ENCODE measurements at places on chromosomes 7 and 10. TPM values are rescaled to one million over a fixed set of nuclear protein-coding genes. Genes with fewer than 3 reads are reported as not detected.

The SLC26A3 gene
- total RNA-seq, result not detected

- peak; percentile 42 for DNase-seq
These were observed 11.5 kb downstream of the KLF6 start for GRCh38 chr10:3773460-3774017.

DNA sequence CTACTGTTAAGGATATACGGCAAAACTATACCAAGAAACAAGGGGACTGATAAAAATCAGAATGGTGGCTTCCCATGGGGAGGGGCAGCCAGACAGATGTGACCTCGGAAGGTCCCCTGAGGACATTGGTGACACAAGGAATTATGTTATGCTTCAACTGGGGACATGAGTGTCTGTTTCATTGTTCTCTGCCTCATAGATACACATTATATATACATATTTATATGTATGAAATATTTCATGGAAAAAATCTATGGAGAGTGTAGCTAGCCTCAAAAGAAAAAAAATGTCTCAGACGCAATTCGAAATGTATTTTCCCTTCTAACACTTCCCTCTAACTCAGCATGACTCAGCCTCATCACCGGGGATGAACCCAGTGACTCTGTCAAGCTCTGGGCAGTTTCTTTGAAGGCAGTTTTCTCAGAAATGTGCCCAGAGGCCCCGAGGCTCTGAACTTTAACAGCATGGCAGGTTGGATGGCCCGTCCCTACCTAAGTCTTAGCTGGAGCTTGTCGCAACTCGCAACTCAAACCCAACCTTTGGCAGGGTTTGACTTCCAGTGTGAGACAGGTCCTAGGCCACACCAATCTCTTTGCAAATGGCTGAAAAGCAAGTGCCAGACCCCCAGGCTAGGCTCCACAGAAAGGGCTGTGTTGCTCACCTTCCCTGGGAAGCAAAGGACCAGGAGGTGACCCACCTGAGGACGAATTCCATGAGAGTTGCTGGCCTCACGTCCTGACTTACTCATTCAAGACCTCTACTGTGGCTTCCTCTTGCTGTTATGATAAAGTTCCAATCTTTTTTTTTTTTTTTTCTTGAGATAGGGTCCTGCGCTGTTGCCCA is 86.9 kb downstream of the CARD11 start:
- DNase-seq, result peak; percentile 84

GRCh38 chr10:26367771-26368170 is 70.4 kb upstream of the APBB1IP start:
- peak; percentile 60 for DNase-seq

GRCh38 chr7:139777133-139777891 is 486 bp downstream of the HIPK2 start:
- peak; percentile 33 for DNase-seq

GRCh38 chr10:90398566-90398965 is 459.3 kb downstream of the HTR7 start:
- DNase-seq, result peak; percentile 48

DNA sequence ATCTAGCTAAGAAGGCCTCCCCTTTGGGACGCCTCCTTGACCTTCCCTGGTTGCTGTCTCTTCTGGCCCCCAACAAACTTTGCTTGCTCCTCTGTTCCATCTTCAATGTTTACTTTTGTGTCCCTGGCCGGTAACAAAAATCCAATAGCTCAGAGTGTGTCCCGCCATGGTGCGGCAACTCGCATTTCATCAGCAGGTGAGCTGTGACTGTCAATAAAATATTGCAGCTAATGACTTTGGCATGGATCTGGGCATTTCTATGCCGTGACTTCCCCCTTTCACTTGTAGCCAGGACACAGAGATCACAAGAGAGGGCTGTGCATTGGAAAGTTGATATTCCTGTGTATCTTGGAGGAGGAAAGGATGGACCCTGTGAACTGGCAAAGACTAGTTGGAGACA is 317.6 kb downstream of the RPS24 start:
- no peak for DNase-seq

- no peak for DNase-seq
These were observed 1150.3 kb downstream of the TYW1 start for GRCh38 chr7:68146983-68147382.

GRCh38 chr10:44749151-44749550 is 162.0 kb upstream of the TMEM72 start:
- no peak for DNase-seq

GRCh38 chr7:137642031-137642430 is 204.7 kb downstream of the DGKI start:
- peak; percentile 59 for DNase-seq

DNA sequence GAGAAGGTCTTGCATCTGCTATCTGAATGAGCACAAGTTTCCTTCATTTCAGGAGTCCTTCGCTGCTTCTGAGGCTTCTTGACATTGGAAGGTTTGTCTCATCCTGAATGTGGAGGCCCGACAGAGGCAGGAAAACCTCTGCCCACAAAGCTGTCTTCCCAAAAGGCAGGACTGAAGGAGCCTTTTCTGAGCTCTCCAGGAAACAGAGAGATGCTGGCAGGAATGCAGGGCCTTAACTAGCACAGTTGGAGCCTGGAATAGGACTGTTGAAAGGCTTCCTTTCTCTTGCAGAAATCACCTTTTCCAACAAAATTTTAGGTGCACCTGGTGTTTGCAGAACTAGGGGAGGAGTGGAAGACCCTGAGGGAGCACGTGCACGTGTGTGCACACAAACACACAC is 637.4 kb upstream of the MKI67 start:
- no peak for DNase-seq

The PRKRIP1 gene
- total RNA-seq, result 13.3 TPM

GRCh38 chr7:128885370-128886187 is 22.9 kb downstream of the ATP6V1F start:
- no peak for DNase-seq

GRCh38 chr7:115701141-115701540 is 329.4 kb downstream of the TFEC start:
- DNase-seq, result no peak

DNA sequence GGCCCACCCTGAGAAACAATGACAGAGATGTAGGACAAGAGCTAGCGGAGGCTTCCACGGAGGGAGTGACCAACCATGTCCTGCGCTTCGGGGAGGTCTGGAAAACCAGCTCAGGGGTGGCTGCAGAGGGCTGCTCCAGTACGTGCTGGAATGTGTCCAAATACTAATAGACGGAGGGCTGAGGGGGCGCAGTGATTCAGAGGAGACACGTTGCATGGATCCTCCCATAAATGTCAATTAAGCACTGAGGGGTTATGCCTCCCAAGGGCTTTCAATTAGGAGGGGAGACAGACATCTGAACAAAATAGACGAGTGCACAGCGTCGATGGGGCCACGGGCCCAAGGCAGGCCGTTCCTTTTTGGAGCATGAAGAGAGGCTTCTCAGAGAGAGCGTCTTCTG is 51.0 kb upstream of the NPS start:
- DNase-seq, result no peak

The SHTN1 gene
- total RNA-seq, result 3.4 TPM

The ICA1 gene
- total RNA-seq, result 0.24 TPM

DNA sequence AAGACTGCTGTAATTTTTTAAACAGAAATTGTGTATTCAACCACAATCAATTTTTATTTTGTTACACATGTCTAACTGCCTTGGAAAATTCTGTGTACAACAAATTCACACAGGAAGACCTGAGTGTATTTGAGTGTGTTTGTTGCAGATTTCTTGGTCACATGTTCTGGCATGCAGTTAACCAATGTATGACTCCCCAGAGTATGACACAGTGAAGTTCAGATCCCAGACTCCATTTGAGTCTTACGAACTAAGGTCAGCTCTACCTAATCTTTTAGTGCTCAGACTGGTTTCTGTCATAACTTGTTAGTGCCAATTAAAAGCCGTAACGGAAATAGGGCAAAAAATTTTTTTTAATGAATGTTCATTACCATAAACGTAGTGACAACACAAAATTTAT is 5.8 kb downstream of the GNAI1 start:
- no peak for DNase-seq

- no peak for DNase-seq
These were observed 103.8 kb downstream of the C10orf105 start for GRCh38 chr10:71615538-71616329.

The NUDCD3 gene
- 47.0 TPM for total RNA-seq

GRCh38 chr7:20796500-20796899 is 9.8 kb upstream of the SP8 start:
- DNase-seq, result no peak

- no peak for DNase-seq
These were observed 39.3 kb downstream of the CAMK1D start for GRCh38 chr10:12388671-12389070.

DNA sequence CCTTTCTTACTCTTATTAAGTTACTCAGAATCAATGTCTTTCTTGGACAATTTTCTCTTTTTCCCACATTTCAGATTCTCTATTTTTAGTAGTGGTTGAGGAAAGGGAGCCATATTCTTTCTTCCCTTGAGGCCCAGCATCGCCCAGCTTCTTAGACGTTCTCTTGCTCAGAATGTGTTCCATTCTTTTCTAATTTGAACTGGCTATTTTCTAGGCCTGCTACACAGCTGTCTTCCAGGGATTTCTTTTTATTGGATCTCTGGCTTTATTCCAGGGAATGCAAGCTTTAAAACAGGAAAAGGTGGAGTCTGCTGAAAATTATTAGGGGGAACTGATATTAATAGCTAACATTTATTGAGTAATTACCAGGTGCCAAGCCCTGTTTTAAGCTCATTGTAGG is 58.3 kb downstream of the WIPF3 start:
- DNase-seq, result peak; percentile 13

- DNase-seq, result no peak
These were observed 510.0 kb downstream of the TNS3 start for GRCh38 chr7:47071866-47072265.

All from RPMI7951 (cell line).